Activated naive CD8-positive, alpha-beta T cell treated with anti-CD3 and anti-CD28 coated beads, Interleukin-2, amount 10 ng/mL, durations not matched to agents 7 days and 5 days (primary cell): ENCODE measurements at places on chromosomes 5 and 9.

DNA sequence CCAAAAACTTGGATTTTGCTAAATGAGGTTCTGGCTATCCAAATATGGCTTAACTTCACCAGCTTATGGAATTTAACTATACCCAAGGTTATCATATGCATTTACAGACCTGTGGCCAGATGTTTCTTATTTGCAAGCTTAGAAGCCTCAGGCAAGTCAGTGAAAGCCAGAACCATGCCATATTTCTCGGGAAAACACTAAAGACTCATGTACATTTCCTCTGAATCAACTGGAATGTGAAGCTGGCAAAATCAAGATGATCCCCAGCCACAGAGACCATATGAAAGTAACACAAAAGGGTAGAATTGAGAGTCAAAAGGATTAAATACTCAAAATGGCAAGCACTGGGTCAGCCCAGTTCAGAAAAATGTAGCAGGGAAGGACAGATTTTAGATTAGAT, 76.4 kb upstream of the SLC1A1 start:
- no peak for DNase-seq

DNA sequence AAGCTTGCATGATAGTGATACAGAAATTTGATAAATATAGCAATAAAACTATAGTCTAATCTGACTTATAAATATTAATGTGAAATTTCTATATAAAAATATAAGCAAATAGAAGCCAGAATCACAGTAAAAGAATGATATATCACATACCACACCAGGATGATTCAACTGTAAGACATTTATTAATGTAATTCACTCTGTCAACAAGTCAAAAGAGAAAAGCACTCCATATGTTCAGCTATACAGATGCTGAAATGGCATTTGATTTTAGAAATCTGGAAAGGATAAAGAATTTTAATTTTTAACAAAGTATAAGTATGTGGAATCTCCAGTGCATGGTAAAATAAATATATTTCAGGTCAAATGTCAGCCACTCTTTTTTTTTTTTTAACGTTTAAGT, 372.4 kb downstream of the KCNN2 start:
- no peak for DNase-seq

- no peak for DNase-seq
Measured at GRCh38 chr5:95417971-95418370, 26.8 kb downstream of the FAM81B start.

- DNase-seq = no peak
Measured at GRCh38 chr5:10995891-10996290, 234.9 kb upstream of the DAP start.

DNA sequence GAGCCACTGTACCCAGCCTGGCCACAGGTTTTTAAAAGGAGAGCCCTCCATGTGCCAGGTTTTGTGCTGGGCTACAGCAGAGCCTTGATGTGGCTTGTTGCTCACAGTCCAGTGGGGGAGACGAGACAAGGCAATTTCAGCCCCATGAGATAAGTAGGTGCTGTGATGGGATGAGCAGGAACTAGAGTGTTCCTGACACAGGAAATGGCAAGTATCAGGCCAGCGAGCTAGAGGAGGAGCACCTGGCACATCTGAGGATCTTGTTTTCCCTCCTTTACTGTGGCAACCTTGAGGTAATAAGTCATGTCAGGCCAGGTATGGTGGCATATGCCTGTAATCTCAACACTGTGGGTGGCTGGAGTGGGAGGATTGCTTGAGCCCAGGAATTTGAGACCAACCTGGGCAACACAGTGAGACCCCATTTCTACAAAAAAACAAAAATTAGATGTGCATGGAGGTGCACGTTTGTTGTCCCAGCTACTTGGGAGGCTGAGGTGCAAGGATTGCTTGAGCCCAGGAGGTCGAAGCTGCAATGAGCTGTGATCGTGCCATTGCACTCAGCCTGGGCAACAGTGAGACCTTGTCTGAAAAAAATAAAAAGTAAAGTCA, 3.8 kb upstream of the ZDHHC12 start:
- no peak for DNase-seq

GRCh38 chr9:37413311-37413710, 9.2 kb upstream of the GRHPR start:
- DNase-seq = no peak

DNA sequence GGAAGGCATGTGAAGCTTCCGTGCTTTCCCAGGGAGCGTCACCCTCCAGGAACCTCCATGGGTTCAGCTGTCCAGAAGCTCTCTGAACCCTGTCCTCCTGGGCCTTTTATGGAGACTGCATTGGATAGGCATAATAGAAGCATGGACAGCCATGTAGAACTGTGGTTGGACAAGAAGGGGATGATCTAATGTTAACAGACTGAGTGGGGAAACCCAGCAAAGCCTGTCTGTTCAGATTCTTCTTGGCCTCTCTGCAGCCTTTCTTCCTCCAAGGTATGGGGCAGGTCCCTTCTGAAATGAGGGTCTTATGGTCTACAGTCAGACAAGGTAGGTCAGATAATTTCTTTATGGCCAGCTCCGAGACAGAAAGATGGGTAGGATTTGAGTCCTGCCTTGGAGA, 59.1 kb upstream of the CTNNA1 start:
- no peak for DNase-seq

GRCh38 chr5:40689438-40689837, 9.7 kb downstream of the PTGER4 start:
- no peak for DNase-seq

DNA sequence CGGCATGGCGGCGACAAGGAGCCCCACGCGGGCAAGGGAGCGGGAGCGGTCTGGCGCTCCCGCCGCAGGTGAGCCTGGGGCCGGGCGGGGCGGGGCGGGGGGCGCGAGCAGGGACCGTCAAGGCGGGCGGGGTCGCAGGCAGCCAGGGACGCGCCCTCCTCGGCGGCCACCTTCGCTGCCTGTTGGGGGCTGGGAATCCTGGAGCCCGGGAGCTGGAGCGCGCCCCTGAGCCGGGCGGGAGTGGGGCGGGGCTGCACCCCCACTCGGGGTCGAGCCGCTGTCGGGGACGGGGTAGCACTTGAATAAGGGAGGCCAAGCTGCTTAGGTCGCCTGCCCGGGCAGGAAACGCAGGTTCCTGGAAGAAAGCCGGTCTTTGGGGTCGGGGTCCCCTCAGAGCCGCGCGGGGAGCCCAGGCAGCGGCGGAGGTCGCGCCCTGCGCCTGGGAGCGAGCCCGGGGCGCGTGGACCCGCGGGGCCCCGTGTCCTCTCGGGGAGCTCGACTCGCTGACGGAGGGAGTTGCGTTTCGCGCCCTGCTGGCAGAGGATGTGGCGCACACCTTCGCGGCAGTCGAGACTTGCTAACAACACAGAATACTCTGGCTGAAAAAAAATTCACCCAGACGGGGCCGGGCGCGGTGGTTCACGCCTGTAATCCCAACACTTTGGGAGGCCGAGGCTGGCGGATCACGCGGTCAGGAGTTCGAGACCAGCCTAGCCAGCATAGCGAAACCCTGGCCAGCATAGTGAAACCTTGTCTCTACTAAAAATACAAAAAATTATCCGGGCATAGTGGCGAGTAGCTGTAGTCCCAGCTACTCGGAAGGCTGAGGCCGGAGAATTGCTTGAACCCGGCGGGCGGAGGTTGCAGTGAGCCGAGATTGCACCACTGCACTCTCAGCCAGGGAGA, 552 bp downstream of the OTULINL start:
- DNase-seq = peak; percentile 85

- DNase-seq = no peak
Measured at GRCh38 chr9:93884808-93885207, 70.3 kb downstream of the BARX1 start.

GRCh38 chr9:135073741-135074305, 13.6 kb upstream of the OLFM1 start:
- no peak for DNase-seq

DNA sequence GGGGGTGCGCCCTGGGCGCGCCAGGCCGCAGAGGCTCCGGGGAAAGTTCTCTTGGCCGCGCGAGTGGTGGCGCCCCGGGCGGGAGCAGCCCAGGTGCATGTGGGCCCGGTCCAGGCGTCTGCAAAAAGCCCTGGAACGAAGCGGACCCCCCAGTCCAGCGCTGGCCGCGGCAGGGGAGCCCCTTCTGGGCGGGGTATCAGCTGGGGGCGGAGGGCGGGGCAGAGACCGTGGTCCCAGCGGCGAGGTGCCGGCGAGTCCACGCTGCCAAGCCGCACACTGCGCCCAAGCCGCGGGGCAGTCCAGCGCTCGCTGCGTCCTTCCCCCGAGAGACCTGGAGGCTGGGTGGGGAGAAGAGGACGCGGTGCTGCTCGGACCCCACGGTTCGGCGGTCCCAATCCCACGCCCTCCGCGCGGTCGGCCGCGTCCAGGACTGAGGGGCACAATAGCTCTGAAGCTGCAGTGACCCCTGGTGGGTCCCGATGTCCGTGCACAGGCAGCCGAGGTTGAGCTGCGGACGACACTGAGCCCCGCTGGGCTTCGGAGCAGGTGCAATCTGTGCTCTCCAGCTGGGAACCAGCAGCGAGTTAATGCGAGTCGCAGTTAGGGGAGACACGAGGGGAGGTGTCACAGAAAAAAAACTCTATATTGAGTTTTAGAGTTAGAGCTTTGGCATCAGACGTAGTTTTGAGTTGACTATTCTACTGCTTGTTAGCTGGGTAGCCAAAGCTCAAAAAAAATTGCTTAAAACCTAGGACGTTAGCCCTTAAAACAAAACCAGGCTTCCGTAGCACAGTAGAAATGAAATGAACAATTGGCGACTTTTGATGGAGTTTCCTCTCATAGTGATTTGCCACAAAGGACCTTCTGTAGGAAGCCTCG, 1.1 kb upstream of the EPB41L4A start:
- peak; percentile 53 for DNase-seq

GRCh38 chr9:94664801-94665200, 25.5 kb upstream of the FBP1 start:
- no peak for DNase-seq

- DNase-seq = no peak
Measured at GRCh38 chr5:35218981-35219380, 11.3 kb downstream of the PRLR start.

DNA sequence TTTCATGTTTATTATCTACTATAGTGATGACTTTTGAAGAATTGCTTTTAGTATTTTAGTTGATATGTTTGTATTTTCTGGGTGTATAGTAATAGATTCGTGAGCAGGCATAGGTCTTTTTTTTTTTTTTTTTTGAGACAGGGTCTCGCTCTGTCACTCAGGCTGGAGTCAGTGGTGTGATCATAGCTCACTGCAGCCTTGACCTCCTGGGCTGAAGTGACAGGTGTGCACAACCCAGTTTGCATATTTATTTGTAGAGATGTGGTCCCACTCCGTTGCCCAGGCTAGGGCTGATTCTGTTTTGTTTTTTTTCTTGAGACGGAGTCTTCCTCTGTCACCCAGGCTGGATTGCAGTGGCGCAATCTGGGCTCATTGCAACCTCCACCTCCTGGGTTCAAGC, 11.9 kb downstream of the ERBIN start:
- no peak for DNase-seq

GRCh38 chr5:30099634-30100033, 1093.9 kb upstream of the CDH6 start:
- no peak for DNase-seq

- no peak for DNase-seq
Measured at GRCh38 chr9:130426883-130427282, 17.9 kb upstream of the ASS1 start.

GRCh38 chr9:89695441-89695891, 90.7 kb downstream of the GADD45G start:
- no peak for DNase-seq

DNA sequence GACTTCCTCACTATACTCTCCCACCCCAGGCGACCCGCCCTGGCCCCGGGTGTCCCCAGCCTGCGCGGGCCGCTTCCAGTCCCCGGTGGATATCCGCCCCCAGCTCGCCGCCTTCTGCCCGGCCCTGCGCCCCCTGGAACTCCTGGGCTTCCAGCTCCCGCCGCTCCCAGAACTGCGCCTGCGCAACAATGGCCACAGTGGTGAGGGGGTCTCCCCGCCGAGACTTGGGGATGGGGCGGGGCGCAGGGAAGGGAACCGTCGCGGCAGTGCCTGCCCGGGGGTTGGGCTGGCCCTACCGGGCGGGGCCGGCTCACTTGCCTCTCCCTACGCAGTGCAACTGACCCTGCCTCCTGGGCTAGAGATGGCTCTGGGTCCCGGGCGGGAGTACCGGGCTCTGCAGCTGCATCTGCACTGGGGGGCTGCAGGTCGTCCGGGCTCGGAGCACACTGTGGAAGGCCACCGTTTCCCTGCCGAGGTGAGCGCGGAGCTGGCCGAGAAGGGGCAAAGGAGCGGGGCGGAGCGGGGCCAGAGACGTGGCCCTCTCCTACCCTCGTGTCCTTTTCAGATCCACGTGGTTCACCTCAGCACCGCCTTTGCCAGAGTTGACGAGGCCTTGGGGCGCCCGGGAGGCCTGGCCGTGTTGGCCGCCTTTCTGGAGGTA, 2.1 kb downstream of the CA9 start:
- DNase-seq = peak; percentile 64

DNA sequence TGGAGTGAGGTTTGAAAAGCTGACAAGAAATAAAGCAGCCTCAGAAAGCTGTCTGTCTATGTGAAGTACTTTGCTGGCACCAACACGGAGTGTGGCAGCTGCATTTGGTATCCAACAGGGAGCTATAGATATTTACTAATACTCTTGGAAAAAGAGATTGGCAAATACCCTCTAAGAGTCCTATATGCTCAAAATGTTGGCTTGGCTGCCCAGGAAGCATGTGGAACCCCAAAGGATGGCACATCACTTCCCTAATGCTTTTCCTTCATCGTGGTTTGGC, 398.3 kb downstream of the TLE4 start:
- DNase-seq = no peak

DNA sequence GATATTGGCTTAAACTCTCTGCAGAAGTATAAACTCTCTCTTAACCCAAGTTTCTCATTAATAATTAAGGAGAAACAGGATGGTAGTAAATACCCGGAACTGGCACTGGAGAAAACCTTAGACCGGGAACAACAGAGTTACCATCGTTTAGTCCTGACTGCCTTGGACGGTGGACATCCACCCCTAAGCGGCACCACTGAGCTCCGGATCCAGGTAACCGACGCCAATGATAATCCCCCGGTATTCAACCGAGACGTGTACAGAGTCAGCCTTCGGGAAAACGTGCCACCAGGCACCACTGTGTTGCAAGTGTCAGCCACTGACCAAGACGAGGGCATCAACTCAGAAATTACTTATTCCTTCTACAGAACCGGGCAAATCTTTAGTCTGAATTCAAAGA, 861 bp downstream of the PCDHGB5 start:
- no peak for DNase-seq

DNA sequence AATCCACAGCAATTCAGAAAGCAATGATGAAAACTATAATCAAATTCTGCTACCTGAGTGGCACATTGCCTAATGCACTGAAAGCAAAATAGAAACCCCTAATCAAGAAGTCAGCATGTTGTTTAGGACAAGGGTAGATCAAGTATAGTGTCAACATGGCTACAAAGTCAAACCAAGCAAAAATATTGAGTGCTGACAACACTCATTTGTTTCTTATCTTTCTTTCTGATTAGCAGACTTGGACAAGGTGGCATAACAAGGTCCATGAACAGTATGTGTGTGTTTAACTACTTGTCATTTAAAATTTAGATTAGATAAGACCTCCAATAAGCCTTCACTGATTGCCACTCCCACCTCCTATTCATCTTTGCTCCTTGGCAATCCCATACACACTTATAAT, 332.4 kb downstream of the KIAA0825 start:
- DNase-seq = no peak
